ENCODE measurements at places on chromosomes 7 and 10.

DNA sequence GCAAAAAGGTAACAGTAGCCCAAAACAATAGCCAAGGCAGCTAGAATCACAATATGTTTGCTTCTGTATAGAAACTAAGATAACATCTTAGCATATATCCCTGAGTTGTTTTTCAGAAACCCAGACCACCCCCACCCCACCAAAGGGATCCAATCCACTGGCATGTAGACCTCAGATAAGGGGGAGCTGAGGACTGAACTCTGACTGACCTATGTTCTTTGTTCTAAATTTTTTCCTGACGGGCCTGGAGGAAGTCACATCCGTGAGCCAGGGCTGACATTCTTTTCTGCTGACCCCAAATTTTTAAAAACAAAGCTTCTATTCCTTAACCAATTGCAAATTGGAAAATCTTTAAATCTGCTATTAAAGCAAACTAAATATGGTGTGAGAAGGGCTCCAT lies 493.9 kb upstream of the IGFBP3 start:
- no peak for DNase-seq

DNA sequence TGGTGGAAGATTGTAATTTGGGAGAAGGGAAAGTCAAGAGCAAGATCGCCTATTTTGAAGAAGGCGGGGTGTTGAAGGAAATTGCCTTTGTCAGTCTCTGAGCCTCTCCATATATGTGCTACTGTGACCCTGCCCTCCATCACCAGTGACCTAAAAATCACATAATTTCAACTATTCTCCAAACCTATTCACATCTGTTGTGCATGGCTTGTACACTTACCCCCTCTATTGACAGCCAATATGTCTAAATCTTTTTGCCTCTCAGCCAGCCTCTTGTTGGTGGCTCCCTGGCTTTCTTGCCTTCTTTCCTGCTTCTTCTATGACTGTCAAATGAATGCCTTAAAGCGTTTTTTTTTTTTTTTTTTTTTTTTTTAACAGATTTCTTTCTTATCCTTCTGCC lies 295.6 kb downstream of the AUTS2 start:
- DNase-seq = no peak

DNA sequence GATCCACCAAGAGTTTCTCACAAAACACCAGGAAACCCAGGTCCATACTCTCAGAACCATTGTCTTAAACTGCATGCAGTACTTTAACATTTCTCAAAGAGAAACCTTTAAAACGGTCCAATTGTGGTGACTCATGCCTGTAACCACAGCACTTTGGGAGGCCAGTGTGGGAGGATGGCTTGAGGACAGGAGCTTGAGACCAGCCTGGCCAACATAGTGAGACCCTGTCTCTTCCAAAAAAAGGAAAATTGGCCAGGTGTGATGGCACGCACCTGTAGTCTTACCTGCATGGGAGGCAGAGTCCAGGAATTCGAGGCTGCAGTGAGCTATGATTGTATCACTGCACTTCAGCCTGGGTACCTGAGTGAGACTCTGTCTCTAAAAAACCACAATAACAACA lies 97.5 kb upstream of the OIT3 start:
- DNase-seq = no peak

- DNase-seq = no peak
Observed at GRCh38 chr7:150358988-150359621, 9.5 kb upstream of the REPIN1 start.

- no peak for DNase-seq
Observed at GRCh38 chr7:135160098-135160857, 10.2 kb downstream of the CYREN start.

DNA sequence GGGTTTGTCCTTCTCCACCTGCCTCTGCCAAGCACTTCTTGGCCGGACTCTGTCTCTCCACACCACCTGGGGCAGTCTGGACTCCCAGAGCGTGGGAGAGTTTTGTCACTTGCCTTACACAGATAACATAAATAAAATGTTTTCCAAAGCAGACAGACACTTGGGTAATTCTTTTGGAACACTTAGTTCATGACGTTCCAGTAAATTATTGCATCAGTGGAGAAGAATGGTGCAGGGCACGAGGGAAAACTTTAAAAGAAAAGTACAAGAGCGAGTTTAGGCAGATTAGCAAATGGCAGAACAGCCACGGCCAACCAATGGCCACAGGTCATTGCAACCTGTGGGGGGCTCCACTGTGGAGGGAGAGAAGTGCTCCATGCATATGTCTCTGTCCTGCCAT lies 170.6 kb upstream of the GRB10 start:
- no peak for DNase-seq

DNA sequence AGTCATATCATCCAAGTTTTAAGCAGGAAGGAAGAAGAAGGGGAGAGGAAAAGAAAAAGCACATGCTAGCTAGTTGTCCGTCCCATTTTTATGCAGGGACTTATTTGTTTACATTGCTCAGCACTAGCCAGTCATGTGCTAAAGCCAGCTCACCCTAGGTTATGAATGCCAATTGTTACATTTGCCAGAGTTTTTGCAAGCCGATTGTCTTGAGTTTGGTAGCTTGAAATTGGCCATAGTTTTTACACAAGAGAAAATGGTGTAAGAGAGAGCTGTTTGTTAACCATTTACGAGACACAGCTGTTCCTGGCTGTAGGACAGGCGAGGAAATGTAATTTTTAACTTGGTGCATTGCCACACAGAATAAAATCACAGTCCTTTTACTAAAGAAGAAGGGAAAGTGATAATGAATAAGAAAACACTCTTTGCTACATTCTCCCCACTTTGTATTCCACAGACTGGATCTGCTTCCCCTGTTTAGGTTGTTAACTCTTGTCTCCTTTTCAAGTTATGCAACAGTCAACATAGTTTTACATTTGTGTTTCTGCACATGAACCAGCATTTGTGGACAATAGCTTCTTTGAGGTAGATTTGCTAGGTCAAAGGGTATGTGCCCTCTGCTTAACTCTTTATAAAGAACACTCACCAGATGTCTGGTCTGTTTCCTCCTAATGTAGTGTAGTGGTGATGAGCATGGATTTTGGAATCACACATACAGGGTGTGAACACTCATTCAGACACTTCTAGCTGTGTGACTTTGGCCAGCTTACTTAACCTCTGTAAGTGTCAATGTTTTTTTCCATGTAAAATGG lies 357.2 kb downstream of the LRMDA start:
- no peak for DNase-seq

GRCh38 chr10:43861966-43862751 lies 213.5 kb upstream of the ZNF32 start:
- DNase-seq = no peak
